ENCODE measurements at places on chromosomes 16 and 17.

- DNase-seq = peak; percentile 32
Measured at GRCh38 chr17:9309216-9309615, 266.4 kb downstream of the STX8 start.

DNA sequence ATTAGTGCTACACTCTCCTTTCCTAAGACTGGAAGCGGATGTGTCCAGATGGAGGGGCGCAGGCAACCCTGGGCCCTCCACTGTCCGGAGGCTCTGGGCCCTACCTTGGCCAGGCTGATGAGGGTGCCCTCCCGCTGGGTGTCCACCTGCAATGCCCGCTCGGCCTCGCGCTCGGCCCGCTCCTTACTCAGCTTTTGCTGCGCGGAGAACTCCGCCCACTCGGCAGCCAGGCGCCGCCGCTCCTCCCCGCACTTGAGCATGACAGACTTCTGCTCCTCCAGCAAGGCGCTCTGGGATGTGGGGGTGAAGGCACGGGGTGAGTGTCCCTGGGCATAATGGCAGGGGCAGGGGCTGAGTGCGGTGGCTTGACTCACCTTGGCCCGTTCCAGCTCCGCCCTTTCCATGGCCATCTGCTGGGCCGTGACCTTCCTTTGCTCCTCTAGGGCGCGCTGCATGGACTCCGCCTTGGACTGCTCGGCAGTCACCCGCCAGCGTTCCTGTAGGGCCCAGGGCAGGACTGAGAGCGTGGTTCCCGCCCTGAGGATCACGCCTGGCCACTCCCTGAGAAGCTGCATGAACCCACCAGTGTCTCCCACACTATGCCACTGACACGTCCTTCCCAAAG is 10.1 kb upstream of the MRPL38 start:
- DNase-seq = peak; percentile 67

- no peak for DNase-seq
Measured at GRCh38 chr16:68658341-68658973, 13.3 kb downstream of the CDH3 start.

DNA sequence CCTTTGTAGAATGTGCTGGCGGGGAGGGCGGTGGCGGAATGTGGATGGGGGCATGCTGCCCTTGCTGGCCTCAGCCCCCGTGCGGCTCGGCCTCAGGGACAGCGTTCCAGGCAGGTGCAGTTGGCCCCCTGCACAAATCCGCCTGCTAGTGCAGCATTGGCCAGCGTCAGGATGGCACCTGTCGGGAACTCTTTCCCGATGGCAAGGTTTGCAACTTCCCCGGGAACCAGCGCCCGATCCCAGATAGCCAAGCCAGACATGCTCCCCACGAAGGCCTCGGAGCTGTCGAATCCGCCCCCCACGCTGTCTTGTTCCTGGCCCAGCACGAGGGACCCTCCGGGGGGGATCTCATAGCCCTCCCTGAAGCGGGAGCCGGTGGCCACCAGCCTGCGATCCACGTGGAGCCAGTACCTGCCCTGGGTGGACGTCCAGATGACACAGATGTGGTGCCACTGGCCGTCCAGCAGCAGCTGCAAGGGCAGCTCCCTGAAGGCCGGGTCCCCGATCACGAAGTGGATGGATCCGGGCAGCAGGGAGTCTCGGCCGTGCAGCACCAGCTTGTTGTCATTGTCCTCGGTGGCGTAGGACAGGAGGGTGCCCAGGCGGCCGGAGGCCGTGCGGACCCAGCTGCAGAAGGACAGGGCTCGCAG is 2.8 kb downstream of the PTX4 start:
- no peak for DNase-seq

- peak; percentile 75 for DNase-seq
Measured at GRCh38 chr17:29176558-29177351, 3.4 kb downstream of the MYO18A start.

- no peak for DNase-seq
Measured at GRCh38 chr17:82548681-82549303, 29.3 kb downstream of the FOXK2 start.

DNA sequence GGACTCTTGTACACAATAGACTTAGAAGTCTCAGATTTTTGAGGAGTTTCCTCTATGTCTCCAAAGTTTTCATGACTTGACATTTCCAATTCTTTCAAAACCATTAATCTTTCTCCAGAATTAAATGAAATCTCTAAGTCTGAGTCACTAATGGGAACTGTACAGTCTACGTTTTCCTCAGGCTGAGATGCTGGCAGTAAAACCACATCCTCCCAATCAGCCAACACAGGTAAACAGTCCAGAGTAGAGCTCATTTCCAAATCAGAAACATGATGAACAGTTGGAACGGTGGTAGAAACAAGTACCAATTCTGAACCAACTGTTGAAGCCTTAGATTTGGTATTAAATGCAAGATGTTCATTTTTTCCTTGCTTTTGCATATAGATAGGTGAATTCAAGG is 7.9 kb downstream of the ERI2 start:
- DNase-seq = no peak

DNA sequence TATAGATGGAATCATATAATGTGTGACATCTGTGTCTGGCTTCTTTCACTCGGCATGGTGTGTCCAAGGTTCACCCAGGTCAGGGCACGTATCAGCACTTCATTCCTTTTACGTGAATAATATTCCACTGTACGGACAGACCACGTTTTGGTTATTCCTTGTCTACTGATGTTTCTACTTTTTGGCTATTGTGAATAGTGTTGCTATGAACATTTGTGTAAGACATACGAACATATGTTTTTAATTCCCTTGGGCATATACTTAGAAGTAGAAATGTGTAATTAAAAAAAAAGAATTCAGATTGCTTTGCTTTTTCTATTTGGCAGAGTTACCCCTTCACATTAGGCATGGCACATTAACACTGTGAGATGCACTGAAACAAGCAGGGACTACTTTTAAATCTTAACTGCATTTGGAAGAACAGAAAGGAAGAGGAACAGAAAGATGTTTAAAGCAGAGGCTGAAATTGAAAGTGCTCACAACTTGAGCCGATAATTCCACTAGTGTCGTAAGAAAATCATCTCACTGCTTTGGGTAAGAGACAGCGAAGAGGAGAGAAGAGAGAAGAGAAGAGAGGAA is 105.3 kb downstream of the VPS53 start:
- no peak for DNase-seq

- DNase-seq = no peak
Measured at GRCh38 chr17:16300554-16300953, 52.7 kb downstream of the CENPV start.

- DNase-seq = no peak
Measured at GRCh38 chr16:17155485-17155884, 315.3 kb downstream of the XYLT1 start.

DNA sequence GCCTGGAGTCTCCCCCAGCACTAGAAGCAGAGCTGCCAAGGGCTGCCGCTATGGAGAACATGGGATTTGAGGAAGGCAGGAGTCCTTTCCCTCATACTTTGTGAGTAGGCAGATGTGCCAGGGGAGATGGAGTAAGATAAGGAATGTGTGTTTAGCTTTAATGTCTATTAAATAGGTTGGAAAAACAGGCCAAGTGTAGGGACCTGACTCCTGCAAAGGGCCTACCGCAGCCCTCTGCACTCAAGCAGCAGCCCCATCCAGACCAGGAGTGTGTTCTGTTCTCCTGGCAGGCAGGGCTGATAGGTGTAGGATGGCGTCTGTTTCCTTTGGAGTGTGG is 1.8 kb upstream of the MIF4GD start:
- no peak for DNase-seq

GRCh38 chr16:64858076-64858475 is 263.8 kb downstream of the CDH11 start:
- DNase-seq = no peak

DNA sequence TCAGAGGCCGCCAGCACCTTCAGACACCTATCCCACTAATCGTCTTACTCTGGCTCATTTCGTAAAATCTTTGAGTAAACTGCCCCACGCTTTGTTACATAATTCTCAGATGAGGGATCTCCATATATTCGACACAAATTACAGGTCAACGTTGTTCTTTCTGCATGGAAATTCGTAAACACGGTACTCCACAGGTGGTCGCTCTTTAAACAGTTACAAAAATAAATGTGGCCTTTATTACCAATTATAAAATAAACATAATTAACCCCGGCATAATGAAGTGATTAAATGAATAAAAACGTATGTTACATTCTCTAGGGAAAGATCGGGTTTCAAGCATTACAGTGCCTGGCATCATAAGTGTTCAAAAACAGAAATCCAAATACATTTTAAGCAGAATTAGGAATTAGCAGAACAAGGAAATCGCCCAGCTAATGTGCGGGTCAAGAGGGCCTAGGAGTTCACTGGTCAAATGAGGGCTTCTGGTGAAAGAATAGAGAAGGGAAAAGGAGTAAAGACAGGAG is 943 bp upstream of the PIP4K2B start:
- DNase-seq = no peak

GRCh38 chr17:74339537-74340195 is 13.6 kb downstream of the KIF19 start:
- no peak for DNase-seq

DNA sequence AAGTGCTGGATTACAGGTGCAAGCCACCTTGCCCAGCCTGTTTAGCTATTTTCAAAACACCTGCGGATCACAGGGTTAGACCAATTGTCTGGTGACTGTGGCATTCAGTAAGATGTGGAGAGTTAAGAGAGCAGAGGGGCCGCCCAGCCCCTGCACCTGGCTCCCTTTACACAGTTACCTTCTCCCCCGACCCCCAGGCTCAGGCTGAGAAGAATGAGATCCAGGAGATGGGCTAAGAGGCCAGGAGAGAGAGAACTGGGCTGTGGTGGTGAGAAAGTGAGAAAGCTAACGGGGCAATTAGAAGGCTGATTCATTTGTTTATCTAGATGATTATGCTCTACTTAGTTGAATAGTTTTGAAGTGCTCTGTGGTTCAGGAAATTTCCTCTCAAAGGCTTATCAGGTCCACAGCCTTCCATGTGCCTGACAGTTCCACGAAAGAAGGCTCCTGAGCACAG is 67.8 kb upstream of the AXIN2 start:
- no peak for DNase-seq

GRCh38 chr17:46106966-46107644 is 86.1 kb downstream of the KANSL1 start:
- DNase-seq = no peak

DNA sequence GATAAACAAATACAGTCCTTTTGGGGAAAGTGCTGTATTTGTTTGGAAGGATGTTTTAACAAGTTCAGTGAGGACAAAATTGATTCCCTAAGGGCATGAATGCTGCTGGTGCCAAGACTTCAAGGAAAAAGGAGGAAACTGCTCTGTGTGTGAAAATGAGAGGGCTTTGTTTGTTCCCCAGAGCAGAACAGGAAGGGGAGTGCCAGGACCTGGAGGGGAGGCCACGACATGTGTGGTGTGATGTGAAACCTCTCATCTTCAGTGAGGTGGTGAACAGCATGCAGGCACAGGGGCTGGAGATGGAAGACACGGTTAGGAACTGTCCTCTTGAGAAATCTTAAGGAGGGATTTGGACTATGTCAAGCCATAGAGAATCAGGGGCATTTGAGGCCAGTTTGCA is 46.6 kb upstream of the GRIN2A start:
- no peak for DNase-seq

- DNase-seq = no peak
Measured at GRCh38 chr17:68054296-68054900, 18.9 kb downstream of the KPNA2 start.

GRCh38 chr16:68400083-68400923 is 48.0 kb downstream of the SMPD3 start:
- no peak for DNase-seq

GRCh38 chr16:86833136-86833535 is 254.8 kb downstream of the FOXL1 start:
- DNase-seq = no peak

- no peak for DNase-seq
Measured at GRCh38 chr16:68009157-68009735, 6.5 kb downstream of the DPEP2NB start.

DNA sequence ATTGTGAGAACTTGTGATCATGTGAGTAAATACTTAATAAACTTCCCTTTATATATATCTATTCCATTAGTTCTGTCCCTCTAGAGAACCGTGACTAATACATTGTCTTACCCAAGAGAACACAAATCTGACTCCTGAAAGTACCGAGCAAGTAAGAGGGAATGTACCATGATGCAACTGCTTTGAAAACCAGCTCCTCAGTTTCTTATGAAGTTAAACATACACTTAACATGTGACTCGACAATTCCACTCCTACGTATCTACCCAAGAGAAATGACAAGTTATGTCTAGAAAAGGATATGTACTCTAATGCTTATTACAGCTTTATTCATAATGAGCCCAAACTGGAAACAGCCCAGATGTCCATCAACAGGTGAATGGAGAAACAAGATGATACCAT is 8.8 kb upstream of the GJD3 start:
- no peak for DNase-seq

DNA sequence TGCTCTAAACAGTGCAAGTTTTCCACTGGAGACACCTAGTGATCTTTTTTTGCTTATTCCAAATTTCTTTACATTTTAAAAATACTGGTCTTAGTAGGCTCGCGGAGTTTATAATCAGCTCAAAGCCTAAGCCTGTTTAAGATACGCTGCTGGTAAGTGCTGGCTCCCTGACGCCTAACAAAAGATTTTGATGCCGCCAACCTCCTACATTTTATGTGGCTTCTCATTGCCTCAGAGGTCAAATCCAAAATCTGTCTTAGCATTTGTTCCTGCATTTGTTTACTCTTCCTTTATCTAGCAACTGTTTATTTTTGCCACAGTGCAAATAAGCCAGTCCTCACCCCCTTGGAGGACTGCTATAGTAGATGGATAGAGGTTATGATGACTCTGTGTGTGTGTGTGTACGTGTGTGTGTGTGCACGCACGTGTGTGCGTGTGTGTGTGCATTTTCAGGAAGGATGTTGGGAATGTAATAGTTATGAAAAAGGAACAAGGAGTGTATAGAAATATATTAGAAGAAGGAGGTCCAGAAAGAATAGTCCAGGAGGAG is 24.8 kb downstream of the HS3ST3B1 start:
- DNase-seq = peak; percentile 78

GRCh38 chr16:4763791-4764190 is 3.2 kb downstream of the ZNF500 start:
- DNase-seq = no peak

DNA sequence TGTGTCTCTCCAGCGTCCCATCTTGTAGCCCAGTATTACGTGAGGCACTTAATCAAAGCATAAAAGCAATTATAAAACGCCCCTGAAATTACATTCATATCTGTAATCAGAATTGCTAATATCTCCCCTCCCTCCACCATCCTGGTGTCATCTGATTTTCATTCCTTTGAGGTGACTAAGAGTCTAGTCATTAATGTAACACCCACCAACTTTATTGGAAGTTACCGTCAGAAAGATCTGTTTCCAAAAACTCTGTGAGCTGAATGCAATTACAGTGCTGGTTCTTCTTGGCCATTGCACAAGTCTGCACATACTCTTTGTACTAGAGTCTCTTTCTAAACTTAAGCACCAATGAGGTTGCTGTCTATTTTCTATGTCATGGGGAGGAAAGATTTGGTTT is 12.5 kb upstream of the MAF start:
- DNase-seq = no peak

- DNase-seq = no peak
Measured at GRCh38 chr16:75219838-75220237, 1.1 kb downstream of the CTRB1 start.

- peak; percentile 39 for DNase-seq
Measured at GRCh38 chr16:27377666-27378485, 24.1 kb upstream of the IL21R start.

GRCh38 chr17:16974569-16975276 is 2.8 kb upstream of the TNFRSF13B start:
- no peak for DNase-seq

- DNase-seq = no peak
Measured at GRCh38 chr16:17347624-17348023, 123.1 kb downstream of the XYLT1 start.

- DNase-seq = no peak
Measured at GRCh38 chr16:64074706-64075105, 1047.2 kb downstream of the CDH11 start.
